Foreskin keratinocyte (primary cell): ENCODE measurements at places on chromosomes 5 and 9. TPM values are rescaled to one million over a fixed set of nuclear protein-coding genes. Genes with fewer than 3 reads are reported as not detected.

- no peak for DNase-seq
Measured at GRCh38 chr5:27414099-27414498, 375.7 kb upstream of the CDH9 start.

DNA sequence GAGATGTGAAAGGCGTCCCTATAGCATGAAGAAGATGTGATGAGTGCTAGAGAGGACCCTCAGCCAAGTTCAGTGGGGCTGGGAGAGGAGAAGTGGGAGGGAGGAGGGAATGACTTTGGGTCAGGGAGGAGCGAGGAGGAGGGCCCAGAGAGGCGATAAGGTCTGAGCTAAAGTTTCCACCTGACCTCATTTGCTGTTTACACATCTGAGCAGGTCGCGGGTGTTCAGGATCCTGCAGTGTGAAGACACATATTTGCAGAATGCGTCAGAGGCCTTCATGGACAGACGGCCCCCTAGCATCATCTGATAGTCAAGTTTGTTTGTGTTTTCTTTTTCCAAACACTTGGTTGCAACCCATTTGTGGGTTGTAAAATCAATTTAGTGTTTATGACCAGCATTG lies 18.9 kb upstream of the IGFBPL1 start:
- DNase-seq: no peak

- DNase-seq: no peak
Measured at GRCh38 chr9:85208666-85209065, 533.1 kb downstream of the AGTPBP1 start.

DNA sequence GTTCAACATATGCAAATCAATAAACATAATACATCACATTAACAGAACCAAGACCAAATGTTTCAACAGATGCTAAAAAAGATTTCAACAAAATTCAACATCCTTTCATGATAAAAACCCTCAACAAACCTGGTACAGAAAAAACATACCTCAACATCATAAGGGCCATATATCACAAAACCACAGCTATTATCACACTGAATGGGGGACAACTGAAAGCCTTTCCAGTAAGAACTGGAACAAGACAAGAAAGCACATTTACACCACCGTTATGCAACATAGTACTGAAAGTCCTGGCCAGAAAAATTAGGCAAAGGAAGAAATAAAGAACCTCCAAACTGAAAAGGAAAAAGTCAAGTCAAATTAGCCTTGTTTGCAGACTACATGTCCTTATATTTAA lies 93.6 kb downstream of the DTWD2 start:
- no peak for DNase-seq

DNA sequence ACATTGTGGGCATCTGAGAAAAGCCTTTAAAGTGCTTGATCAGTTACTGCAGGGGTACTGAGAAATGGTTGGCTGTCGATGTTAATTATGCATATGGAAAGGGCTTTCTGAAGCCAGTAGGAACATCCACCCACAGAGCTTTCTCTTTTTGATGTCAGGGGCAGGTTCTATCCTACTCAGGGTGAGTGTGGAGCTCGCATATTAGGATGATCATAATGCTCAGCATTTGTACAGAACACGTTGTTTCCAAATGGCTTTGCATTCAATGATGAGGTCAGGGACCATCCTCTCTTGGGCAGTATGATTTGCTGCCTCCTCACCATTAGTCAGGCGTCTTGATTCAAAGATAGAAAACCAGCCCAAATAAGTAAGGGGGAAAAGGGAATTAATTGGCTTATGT lies 141.9 kb downstream of the HMHB1 start:
- no peak for DNase-seq

GRCh38 chr9:91814753-91815152 lies 135.3 kb downstream of the ROR2 start:
- no peak for DNase-seq

DNA sequence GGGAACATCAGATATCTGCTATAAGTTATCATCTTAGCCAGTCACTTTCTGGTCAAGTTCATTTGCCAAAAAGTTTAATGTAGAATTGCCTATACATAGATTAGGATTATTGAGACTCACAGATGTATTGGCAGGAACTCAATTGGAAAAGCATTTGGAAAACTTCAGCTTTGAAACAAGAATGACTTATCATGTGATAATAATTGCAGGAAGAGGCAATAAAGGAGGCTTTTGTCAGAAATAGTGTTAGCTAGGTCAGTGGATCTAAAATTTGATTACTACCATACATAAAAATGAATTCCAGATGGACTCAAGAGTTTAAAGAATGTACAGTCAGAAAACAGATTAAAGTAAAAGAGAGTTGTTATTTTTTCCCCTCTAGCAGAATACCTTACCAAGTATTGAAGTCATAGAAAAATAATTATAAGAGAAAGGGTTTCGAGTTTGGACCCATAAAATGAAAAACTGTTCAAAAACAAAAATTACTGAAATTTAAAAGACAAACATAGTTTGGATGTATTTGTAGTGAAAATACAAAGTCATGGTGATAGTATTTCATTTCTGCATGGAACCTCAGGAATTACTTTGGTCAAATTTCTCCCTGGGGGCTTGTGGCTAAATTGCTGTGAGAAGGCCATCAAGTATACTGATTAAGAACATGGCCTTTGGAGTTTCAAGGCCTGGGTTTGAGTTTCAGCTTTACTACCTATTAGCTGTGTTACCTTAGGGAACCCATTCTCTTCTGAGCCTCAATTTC lies 159.9 kb downstream of the TMEM38B start:
- DNase-seq: no peak

DNA sequence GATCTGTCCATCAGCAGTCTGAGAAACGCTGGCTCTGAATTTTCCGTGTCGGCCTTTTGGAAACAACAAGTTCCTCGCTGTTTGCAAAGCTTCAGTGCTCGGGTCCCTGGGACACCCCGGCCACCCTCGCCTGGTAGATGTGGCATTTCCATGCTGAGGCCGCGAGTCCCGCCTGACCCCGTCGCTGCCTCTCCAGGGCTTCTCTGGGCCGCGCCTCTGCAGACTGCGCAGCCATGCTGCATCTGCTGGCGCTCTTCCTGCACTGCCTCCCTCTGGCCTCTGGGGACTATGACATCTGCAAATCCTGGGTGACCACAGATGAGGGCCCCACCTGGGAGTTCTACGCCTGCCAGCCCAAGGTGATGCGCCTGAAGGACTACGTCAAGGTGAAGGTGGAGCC lies 4.7 kb downstream of the NTNG2 start:
- no peak for DNase-seq

GRCh38 chr9:17942498-17942897 lies 363.6 kb downstream of the SH3GL2 start:
- no peak for DNase-seq

- no peak for DNase-seq
Measured at GRCh38 chr5:38367966-38368365, 109.6 kb downstream of the EGFLAM start.

DNA sequence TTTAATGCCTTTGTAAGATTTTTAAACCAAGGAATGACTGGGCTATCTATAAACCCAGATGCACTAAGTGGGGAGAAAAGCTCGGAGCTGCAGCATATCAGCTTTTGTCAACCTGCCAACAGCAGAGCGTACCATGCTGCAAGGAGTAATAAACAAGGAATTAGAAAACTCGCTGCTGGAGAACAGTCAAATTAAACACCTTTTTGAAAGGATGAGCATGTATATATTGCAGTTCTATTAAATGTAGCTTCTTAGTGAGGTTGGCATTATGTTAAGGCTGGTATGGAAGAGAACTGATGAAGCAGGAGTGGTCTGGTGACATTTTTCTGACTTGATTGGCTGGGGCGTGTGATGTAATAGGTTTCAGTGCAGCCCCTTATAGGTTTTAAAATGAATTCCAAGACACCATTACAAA lies 74.7 kb downstream of the PIK3R1 start:
- no peak for DNase-seq

GRCh38 chr5:61659221-61659696 lies 327.2 kb downstream of the ZSWIM6 start:
- DNase-seq: no peak

ZNF483 gene
- total RNA-seq: 1.8 and 2.3 TPM in 2 replicates
